SK-N-SH treated with all-trans-retinoic acid at 6 μM for 48 hours (cell line): ENCODE measurements at places on chromosomes 1 and 21.

GRCh38 chr1:187390215-187390818, 561.6 kb downstream of the PLA2G4A start:
- ATAC-seq, result peak; percentile 75

- no peak for ATAC-seq
Measured at GRCh38 chr1:208684192-208684591, 440.0 kb upstream of the PLXNA2 start.

DNA sequence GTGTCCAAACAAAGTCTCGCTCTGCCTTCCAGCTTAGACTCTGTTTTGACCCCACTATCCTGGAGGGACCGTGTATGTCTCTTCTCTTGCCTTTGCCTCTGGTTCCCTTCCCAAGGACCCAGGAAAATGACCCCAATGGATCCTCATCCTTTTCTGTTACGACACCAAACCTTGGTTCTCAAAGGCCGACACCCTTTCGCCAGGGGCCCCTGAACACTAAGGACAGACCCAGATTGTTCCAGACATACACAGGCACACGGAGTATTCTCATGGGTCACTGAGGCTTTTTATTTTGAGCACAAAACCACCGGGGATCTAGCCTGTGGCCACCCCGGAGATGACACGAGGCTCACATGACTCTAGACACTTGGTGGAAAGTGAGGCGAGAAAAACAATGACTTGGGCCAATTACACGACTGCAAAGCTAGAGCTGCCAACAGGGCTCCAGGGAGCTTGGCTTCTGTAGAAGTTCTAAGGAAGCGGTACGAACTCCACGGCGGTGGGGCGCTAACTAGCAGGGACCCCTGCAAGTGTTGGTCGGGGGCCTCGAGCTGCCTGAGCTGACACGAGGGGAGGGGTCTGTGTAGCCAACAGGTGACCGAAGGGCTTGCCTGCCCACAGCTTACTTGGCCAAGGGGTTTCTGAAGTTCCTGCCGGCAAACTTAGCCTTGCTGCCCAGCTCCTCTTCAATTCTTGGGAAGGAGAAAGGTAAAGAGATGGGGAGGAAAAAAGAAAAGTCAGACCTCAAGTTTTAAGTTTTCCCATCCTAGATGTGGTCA, 17.6 kb downstream of the ENO1 start:
- no peak for ATAC-seq

- no peak for ATAC-seq
Measured at GRCh38 chr1:1785666-1786065, 7.4 kb upstream of the NADK start.

DNA sequence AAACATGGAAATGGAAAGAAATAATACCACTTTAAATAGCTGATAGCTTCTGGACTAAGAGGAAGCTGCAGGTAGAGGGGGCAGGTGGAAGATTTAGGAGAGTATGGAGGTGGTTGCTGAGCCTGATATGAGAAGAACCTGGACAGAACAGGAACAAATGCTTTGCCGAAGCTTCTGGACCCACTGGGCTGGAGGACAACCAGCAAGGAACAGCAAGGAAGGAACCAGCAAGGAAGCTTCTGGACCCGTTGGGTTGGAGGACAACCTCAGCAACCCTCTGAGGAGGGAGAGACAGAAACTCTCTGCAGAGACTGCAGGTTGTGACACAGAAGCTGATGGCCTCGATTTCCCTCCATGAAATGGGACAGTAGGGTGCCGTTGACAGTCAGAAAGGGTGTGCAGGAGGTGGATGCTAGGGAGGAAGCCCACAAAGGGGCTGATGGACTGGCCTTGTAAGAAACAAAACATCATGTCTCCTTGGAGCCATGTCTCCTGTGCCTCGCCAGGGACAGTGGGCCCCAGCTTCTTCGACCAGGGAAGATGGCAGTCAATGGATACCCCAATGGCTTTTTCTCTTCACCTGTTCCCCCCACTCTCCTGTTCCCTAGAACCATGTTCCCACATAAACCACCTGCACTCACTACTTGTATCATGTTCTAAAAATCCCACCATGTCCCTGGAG, 8.3 kb upstream of the WNT3A start:
- no peak for ATAC-seq

GRCh38 chr1:12124693-12125421, 41.9 kb upstream of the TNFRSF1B start:
- peak; percentile 76 for ATAC-seq

GRCh38 chr1:24139841-24140425, 3.0 kb downstream of the IL22RA1 start:
- ATAC-seq, result no peak

GRCh38 chr1:44424747-44425146, 19.7 kb downstream of the RNF220 start:
- no peak for ATAC-seq

DNA sequence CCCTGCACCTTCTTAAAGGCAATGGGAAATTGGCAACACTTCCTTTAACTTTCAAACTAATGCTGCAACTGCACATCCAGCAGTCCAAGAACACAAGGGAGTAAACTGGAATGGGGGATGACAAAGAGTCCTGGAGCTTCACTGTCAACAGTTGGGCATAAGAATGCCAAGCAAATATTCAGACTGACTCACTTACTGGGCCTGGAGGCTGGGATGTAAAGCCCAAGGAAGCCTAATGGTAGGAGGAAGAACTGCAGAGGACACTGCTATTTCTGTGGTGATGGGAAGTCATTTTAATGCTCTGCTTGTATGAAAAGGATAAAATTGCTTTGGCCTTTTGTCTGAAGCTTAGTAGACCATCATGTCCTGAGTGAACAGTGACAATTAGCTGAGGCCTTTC, 15.7 kb upstream of the DMRTA2 start:
- ATAC-seq, result peak; percentile 25; the same call in 1 of the 3 replicates

DNA sequence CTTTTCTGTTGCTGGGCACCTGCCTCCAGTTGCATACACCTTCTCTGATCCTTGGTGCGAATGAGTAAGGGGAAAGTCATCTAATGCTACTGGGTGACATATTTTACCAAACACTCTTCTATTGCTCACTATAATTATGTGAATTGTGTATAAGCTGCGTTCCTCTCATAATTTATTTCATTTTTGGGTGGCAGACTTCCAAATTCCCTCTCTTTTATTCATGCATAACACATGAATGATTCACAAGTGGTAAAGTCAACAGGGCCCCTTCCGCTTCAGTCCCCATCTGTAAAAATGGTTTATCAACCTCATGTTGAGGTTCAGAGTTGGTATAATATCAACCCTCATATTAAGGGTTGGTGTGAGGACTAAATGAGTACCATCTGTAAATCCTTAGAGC, 3.2 kb upstream of the QSOX1 start:
- ATAC-seq, result peak; percentile 10

GRCh38 chr1:53899206-53899628, 5.2 kb downstream of the DIO1 start:
- peak; percentile 30; the same call in 1 of the 3 replicates for ATAC-seq

- ATAC-seq, result no peak
Measured at GRCh38 chr1:167676205-167676915, 45.4 kb upstream of the MPZL1 start.

DNA sequence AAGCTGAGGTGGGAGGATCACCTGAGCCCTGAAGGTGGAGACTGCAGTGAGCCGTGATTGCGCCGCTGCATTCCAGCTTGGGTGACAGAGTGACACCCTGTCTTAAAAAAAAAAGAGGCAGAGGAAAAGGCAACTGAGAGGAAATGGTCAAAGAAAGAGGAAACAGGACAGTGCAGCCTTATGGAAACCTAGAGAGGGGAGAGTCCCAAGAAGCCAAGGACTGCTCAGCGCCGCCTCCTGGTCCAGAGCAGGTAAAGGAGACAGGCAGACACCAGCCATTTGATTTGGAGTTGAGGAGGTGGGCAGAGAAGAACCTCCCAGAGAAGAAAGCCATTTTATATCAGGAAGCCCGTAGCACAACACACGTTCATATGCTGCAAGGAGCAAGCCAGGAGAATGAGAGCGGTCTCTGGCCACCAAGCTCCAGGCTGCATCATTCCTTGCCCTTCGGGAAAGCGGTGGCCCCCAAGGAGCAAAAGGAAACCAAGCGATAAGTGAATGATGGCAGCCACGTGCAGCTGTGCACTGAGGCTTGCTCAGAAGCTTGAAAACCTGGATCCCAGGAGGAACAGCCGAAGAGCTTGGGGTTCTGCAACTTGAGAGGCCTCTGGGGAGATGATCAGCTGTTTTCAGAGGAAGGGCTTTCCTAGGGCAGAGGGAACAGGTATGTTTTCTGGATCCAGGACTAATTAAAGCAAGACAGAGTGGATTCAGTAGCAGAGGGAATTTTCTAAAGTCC, 33.7 kb downstream of the LRRC42 start:
- ATAC-seq, result no peak

DNA sequence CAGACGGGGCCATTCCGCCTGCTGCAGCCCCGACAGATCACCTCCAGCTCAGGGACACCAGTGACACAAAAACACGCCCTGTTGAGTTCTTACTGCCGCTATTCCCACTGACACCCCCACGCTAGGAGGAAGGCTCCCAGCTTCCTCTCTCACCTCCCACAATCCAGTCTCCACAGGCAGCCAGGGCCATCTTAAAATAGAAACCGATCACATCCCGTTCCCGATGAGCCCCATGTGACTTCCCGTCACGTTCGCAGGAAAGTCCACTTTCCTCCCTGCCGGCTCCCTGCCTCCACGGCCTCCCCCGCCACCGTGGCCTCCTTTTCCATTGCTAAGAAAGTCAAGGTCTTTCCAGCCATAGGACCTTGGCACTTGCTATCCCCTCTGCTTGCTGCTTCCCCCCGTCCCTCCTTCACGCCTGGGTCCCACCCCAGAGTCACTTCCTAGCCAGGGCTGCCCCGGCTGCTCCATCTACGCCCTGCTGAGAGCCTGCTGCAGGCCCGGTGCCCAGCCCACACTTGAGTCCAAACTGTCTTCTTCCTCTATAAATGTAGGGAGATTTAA, 24.0 kb upstream of the DDOST start:
- no peak for ATAC-seq

DNA sequence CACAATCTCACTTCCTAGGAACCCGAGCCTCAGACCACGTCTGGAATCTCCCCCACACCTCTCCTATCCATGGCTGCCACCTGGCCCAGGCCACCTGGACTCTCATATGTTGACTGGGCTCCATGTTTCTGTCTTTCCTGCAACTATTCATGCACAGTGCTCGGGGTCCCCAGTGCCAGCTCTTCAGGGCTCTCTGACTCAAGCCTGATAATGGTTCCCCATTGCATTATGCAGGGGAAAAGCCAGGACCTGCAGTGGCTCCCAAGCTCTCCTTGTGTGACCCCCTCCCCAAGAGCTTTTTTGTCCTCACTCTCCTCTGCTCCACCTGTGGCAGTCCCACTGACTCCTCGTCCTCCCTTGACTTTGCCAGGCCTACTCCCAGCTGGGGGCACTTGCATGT, 417.6 kb downstream of the NPHP4 start:
- ATAC-seq, result no peak

DNA sequence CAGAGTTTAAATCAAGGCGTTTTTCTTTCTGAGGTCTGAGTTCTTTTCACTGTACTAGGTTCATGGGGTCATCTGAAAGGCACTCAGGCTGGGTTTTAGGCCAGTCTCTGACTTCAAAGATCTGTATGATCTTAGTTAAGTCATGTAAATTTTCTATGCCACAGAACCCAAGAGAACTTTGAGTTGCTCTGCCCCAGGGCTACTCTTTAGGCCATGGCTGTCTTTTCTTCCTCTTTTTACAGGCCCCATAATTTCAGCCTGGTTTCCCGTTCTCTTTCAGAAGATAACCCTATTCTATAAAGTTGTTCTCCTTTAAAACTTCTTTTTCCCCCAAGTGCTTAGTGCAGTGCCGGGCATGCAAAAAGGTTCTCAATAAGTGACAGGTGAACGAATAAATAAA, 26.1 kb downstream of the METTL13 start:
- no peak for ATAC-seq

DNA sequence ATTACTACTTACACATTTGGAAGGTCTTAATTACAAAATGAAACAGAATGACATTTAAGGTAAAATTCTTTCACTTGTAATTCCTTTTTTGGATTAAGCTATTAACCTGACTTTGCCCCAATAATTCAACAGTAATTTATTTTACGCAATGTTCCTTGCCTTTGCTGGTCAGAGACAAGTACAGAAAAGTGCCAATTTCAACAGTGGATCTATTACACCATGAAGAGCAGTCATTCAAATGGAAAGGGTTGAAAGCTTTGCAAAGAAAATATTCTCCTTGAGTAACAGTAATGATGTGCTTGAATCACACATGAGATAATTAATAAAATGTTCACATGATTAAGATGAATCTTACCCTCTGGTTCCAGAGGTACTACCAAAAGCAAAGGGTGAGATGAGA, 84.7 kb downstream of the APP start:
- ATAC-seq, result no peak

DNA sequence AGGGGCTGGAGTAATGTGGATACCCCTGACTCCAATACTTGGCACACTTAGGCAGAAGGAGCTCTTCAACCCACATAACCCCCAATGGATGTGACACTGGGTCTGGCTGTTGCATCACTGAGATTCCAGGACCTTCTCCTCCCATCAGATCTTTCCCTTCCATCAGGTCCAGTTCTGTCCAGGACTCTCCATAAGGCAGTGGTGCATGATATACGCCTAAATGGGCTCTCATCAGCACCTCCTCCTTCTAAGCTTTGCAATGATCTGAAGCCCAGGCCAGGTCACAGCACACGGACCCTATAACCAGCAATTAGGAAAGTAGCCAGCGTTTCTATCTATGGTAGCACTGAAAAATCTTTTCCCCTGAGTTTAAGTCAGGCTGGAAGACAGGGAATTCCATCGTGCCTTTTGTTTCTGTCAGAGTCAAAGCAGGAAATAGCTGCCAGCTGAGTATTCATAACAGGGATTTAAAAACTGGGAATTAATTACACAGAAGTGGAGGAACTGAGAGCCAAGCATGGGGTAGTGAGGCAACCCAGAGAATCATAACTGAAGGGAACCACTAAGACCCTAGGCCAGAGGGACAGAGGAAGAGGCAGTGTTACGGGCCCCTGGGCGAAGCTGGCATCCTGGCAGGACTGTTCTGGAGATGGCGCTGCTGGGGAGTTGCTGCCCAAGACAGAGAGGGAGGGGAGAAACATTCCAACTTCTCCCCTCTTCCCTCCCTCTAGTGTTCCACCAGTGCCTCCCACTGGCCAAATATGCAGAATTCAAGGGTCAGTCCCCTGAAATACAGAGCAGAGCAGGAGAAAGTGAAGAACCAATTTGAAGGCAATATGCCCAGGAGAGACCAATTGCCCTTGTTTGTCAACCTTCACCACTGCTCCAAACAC, 37.5 kb upstream of the HOOK1 start:
- peak; percentile 83 for ATAC-seq

DNA sequence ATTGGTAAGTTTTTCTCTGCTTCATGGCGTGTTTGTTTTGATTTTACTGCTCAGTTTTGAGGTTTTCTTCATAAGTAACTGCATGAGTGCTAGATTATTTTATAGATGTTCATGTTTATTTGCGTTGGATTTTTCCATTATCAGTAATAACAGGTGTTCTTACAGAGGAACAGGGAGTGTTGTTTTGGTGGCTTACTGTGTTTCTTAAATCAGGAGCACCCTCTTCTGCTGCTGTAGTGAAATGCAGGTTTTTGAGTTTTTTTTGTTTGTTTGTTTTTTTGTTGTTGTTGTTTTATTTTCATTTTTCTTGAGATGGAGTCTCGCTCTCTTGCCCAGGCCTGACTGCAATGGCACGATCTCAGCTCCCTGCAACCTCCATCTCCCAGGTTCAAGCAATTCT, 32.6 kb downstream of the CTBS start:
- no peak for ATAC-seq
